ENCODE measurements at places on chromosomes 16 and 17.

DNA sequence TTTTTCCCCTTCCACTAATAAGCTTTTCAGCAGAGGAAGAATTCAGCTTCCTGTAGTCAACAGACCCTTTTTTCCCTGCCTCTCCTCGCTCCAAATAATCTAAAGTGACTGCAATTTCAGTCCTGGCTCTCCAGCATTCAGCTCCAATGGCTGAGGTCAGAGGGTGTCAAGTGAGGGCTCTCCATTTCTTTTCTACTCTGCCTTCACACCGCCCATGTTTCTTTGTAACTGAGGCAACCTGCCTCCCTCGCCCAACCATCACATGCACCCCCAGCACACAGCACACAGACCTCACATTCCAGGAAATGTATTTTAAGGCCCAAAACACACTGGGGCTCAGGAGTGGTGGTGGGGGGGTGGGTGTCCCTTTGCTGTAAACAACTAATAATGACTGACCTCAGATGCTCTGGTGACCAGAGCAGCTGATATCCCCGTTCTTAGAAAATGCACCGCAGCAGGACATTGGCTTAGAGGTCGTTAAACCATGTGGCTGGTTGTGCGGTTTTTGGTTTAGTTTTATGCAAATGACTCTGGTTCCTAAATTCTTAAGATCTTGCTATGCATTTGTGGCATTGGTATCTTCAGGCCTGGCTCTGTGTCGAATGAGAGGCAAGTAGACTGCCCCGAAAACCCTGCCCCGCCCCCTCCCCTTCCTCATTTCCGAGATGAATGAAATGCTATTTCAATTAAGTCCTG is 203.6 kb downstream of the ZFHX3 start:
- no peak for DNase-seq

- DNase-seq: no peak
Observed at GRCh38 chr16:66326991-66327513, 39.4 kb upstream of the CDH5 start.

- DNase-seq: no peak
Observed at GRCh38 chr16:86026171-86026910, 127.4 kb downstream of the IRF8 start.

GRCh38 chr17:1878419-1879121 is 48.8 kb downstream of the RPA1 start:
- DNase-seq: no peak

GRCh38 chr17:82153745-82154375 is 55.8 kb upstream of the FASN start:
- peak; percentile 87 for DNase-seq

- peak; percentile 91 for DNase-seq
Observed at GRCh38 chr16:84308120-84308519, 13.4 kb downstream of the WFDC1 start.

GRCh38 chr16:24538756-24539294 is 541 bp upstream of the RBBP6 start:
- no peak for DNase-seq

All from BE2C (cell line).